ENCODE measurements at places on chromosomes 12 and 14.

- no peak for DNase-seq
Observed at GRCh38 chr12:118763234-118763633, 218.1 kb upstream of the SRRM4 start.

- DNase-seq = peak; percentile 98
Observed at GRCh38 chr12:100753837-100754236, 40.7 kb upstream of the ANO4 start.

GRCh38 chr14:22561661-22562579 lies 27.1 kb downstream of the DAD1 start:
- no peak for DNase-seq

GRCh38 chr12:86376052-86376451 lies 119.9 kb upstream of the MGAT4C start:
- no peak for DNase-seq

DNA sequence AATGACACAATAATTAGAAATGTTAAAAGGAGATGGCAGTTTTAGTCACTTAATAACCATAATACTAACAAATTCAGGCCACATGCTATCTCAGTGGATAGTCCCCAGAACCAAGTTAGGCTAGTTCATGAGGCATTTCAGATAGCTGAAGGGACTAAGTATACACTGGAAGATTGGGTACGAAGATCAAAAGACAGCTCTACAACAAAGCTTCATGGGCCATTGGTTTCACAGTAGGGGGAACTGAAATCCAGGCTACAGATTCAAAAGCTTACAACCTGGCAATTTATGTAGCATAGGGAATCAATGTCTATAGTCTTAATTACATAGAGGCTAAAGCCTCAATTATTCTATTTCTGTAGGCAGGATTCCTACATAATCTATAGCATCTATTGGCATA lies 343.0 kb downstream of the RGS6 start:
- no peak for DNase-seq

DNA sequence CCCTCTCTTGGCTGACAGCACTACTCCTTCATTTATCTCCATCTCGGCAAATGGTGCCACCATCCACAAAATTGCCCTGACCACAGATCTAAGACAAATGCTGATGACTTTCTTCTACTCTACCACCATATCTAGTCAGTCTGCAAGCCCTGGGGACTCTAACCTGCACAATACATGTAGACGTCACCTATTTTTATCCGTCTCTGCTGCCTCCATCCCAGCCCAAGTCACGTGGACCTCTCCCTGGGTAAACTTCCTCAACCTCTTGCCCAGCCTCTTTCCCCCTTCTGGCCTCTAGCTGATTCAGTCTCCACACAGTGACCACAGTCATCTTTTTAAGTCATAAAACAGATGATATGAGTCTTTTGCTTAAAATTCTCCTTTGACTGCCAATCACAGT lies 1203.0 kb downstream of the AACS start:
- DNase-seq = no peak

DNA sequence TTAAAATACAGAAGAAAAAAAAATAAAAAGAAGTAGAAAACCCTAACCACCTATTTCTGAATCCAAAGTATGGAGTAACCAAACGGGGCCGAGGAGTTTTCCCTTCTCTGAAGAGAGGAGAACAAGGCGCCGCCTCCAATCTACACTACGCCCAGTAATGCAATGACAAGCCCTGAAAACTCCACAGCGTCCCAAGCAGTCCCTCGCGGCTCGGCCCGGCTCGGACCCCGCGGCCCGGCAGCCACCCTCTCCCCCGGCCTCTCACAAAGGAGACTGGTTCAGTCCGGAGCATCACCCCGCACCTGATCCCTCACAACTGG lies 371 bp downstream of the CHD8 start:
- DNase-seq = no peak

DNA sequence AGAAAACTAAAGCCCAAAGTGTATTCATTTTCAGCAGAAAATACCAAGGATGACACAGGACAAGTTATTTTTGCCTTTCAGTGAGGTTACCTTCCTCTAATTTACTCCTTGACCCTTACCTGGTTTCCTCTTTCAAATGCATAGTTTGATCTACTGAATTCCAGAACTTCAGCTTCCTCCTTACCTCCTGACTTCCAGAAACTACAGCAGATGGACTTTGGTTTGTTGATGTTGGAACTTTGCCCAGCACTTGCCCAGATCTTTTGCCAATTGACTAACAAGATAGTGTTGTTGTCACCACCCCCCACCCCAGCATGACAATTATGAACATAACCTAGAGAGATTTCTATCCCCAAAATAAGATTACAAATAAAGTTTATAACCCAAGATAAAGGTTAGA lies 63.2 kb downstream of the NAV3 start:
- DNase-seq = no peak

GRCh38 chr12:43835264-43835655 lies 621 bp upstream of the TMEM117 start:
- DNase-seq = no peak

- DNase-seq = no peak
Observed at GRCh38 chr12:54572881-54573280, 15.6 kb downstream of the PPP1R1A start.

DNA sequence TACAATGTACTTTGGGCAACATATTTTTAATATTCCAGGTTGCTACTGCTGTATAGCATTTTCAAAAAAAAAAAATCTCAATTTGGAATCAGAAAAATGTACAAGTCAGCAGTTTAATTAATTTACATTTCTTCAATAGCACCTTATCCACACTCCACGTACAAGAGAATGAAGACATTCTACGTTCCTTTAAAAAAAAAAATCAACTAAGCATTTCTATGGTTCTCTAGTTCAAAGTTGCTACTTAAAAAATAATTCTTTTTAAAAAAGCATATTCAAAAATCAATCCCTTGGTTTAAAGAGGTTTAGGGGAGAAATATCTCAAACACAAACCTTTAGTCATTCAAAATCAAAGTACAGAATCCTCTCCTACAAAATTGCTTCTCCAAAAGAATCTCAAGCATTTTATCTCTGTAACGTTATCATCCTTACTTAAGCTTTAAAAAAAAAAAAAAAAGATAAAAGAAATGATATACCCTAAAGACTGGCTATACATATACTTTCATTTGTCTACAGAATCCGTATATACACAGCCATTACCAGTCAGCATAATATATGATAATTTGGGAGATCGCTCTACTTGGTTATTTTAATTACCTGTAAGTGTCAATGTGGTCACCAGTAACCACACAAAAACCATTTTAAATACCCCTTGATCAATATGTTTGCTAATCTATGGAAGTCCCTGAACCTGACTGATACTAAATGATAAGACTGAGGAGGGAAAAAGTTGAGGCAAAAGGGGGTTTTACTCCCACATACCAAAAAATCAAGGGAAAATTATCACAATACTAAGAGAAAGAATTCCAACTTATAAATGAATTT lies 2.7 kb downstream of the MED13L start:
- DNase-seq = no peak

DNA sequence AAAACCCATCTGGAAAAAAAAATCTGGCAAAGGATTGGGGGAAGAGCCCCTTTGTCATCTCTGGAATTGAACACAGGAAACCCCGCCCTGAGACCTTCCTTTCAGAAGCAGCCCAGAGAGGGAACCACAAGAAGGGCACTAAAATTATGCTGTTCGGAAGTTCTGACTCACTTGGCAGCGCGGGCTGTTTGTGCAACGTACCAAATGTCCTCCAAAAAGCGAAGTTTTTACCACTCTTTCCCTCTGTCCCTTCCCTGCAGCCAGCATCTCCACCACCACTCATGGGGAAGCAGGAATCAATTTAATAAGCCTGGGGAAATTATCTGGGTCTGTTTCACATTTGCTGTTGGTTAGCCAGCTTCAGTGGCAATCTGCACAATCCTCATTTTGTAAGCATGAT lies 3.2 kb upstream of the SYNE3 start:
- DNase-seq = no peak

Data from keratinocyte (primary cell).